HepG2 (cell line): ENCODE measurements at places on chromosomes 11 and 22. TPM values are rescaled to one million over a fixed set of nuclear protein-coding genes. Genes with fewer than 3 reads are reported as not detected.

The NOX4 gene
- total RNA-seq: not detected in 2 replicates

The SPI1 gene
- total RNA-seq: not detected in 2 replicates

The FSHB gene
- total RNA-seq: not detected in 2 replicates

The IFTAP gene
- total RNA-seq: 29.4 and 40.4 TPM in 2 replicates

The CD248 gene
- 0.20 and 0.35 TPM in 2 replicates for total RNA-seq

The KRTAP5-6 gene
- total RNA-seq: not detected in 2 replicates

The CD3D gene
- 0.25 and 0.66 TPM in 2 replicates for total RNA-seq

The FGF4 gene
- not detected in 2 replicates for total RNA-seq

The VSIG2 gene
- total RNA-seq: 0.46 and 0.80 TPM in 2 replicates

The SLC43A1 gene
- total RNA-seq: 40.0 and 72.3 TPM in 2 replicates

The MS4A6E gene
- not detected in 2 replicates for total RNA-seq

The CATSPERZ gene
- total RNA-seq: 0.22 and 0.73 TPM in 2 replicates

The PGAP2 gene
- total RNA-seq: 16.8 and 21.5 TPM in 2 replicates
